ENCODE measurements at places on chromosomes 11 and 22.
A peak's percentile ranks its signal among the peaks of the same experiment; 100 is the strongest.

DNA sequence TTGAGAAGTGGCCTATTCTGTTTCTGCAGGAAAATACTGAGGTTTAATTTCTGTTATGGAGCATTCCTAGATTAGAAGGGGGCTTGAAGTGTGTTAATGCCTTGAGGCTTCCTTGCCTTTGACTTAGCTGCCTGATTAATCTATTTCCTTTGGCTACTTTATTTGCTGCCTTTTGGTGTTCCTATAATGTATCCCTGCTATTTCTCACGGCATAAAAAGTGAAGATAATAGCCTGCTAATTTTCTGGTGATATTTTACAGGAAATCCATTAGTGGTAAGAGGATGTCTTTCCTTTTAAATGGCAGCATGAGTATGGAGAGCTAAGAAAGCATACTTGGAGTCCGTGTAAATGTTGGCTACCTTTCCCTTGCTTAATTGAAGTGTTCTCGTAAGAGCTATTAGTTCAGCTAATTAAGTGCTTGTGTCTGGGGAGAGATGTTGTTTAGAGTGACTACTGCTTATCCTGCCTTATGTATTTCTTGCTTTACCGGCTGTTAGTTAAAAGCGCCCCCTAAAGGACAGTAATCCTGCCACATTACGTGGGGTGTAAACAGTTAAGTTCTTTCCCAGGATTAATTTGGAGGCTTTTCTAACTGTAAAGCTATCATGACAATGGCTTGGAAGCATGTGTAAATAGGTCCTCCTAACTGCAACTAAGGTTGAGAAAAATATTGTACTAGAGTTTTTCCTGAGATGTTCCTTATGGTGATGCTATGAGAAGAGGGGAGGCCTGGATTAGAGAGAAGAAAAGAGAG, 45.6 kb downstream of the ZNF280B start:
- no peak for DNase-seq

GRCh38 chr11:103541186-103541795, 432.1 kb downstream of the DYNC2H1 start:
- DNase-seq: peak; percentile 32

DNA sequence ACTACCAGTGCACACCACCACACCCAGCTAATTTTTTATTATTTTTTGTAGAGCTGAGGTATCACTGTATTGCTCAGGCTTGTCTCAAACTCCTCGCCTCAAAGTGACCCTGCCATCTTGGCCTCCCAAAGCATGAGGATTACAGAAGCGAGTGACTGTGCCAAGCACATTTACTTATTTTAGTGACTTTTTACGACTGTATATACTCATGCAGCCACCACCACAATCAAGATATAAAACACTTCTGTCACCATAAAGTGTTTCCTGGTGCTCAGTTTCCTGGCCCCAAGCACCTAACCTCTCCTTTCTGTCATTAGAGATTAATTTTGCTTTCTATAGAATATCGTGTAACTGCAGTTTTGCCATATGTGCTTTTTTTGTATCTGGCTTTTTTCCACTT, 25.9 kb downstream of the ELP4 start:
- no peak for DNase-seq

DNA sequence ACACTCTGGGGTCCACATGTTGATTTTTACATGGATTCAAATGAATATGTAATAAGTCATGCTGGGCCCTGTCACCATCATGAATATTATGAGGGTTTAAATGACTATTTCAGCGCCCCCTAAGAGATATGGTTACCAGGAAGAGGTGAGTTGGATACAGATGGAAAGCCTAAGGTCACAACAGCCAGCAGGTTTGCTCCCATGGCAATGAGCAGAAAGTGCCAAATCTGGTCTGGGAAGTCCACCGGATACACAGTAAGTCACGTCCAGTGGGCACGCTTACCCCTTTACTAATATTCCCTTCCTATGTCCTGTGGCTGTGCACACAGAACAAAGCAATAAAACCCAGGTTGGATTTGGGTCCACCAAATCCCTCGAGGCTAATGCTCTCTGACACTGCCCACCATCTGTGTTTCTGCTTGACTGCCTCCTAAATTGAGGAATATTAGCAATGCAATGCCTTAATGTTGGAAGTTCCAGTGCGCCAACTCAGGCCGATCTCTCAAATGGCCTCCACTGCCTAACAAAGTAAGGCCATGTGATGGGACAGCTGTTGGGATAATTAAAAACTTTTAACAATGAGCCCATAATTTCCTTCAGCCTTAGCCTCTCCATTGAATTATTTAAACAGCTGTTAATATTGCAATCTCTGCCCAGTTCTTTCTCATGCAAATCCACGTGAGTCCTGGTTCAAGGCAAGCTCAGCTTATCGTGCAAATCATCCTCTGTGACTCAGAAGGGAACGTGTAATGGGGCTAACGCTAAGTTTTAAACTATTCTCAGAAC, 97.6 kb downstream of the SLC1A2 start:
- DNase-seq: no peak

GRCh38 chr11:3380706-3381545, 2.0 kb upstream of the ZNF195 start:
- DNase-seq: no peak

DNA sequence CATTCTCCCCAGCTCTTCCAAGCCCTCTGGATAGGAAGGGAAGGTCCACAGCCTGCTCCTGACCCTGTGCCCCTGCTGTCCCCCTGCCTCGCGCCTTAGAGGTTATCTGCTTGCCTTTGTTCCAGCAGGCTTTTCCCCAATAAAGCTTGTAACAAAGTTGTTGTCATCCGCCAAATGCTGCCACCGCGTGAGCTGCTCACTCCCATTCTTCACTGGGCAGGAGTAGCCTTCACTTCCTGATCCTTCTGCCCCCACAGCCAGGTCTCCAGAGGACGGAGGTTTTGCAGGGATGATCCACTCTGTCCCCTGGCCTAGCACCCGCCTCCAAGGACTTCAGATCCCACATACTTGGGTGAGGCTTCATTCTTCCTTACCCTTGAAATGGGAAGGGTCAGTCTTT, 94.0 kb upstream of the RASSF10 start:
- DNase-seq: no peak

DNA sequence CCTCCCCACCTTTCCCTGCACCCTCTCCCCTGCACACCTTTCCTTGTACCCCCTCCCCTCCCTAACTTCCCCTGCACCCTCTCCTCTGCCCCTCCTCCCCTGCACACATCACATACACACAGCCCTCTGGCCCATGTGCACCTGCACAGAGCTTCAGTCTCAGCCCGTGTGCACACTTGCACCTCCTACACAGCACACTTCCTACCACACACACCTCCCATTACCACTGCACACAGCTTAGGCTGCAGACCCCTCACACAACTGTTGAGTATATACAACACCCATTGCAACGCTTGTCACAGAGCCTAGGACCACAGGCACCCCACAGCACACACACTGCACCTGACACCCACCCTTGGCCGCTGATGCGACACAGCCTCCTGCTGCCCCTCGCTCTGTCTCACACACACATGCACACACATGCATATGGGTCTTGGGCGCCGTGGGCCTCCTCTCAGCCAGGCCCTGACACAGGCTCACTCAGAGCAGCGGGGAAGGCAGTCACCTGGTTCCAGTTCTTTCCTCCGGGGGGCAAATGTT, 411 bp downstream of the SIGIRR start:
- DNase-seq: peak; percentile 56
